ENCODE measurements at places on chromosomes 2 and 18.

DNA sequence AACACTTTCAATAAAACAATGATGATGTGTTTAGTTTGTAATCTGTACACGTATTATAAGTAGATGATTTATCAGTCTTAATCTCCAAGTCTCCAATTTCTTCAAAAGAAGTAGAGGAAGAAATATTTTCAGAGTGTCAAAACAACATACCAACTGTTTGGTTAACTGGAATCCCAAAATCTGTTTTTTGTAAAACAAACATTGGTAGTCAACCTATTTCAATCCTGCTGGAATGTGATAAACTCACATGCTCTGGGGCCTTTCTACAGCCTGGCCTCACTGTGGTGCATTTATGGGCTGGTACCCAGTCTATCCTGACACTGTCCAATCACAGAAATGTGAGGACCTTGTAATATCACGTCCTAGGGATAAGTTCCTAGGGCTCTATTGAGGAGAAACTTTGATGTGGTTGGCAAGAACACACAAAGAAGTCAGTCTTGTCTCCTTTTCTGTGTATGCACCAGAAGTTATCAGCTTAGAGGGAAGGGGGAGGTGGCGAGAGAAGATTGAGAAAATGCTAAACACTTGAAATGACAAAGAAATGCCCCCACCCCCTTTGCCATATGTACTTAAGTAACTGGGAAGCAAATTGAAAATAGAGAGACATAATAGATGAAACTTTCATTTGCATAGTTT, 47.2 kb downstream of the PRKRA start:
- no peak for DNase-seq

- no peak for DNase-seq
Measured at GRCh38 chr2:8364668-8365067, 317.2 kb upstream of the ID2 start.

GRCh38 chr2:60226943-60227342, 326.5 kb downstream of the BCL11A start:
- DNase-seq: no peak

- DNase-seq: no peak
Measured at GRCh38 chr2:59791004-59791618, 762.3 kb downstream of the BCL11A start.

- no peak for DNase-seq
Measured at GRCh38 chr2:20122864-20123263, 71.4 kb upstream of the LAPTM4A start.

DNA sequence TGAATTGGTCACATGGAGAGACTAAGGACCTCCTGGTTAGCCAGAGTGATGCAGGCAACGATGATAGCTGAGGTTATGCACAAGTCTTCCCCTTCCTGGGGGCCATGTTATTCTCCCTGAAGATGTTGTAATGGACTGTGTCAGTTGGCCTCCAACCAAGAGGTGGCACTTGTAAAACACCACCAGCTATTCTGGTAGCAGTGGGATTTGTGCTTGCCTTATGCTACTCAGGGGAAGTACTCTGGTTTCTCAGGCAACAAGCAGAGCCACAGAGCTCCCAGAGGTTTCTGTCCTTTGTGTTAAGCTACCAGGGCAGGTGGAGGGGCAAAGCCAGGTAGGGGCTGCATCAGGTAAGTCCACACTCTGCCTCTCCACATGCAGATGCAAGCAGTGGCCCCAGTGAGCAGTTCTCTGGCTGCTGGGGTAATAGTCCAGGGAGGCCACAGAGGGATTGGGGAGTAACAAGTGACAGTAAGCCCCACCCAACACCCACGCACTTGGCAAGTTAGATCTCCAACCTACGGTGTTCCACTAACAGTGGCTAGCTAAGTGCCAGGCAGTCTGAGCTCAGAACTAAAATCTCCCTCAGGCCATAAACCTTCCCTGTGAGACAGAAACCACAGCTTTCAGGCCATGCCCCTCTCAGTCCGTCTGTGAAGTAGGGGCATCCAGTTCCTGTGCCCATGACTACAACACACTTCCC, 99.7 kb downstream of the RND3 start:
- no peak for DNase-seq
